ENCODE measurements at places on chromosomes 2 and 18.
A peak's percentile ranks its signal among the peaks of the same experiment; 100 is the strongest.

- DNase-seq, result peak; percentile 75
Observed at GRCh38 chr2:86300496-86300895, 36.9 kb downstream of the REEP1 start.

DNA sequence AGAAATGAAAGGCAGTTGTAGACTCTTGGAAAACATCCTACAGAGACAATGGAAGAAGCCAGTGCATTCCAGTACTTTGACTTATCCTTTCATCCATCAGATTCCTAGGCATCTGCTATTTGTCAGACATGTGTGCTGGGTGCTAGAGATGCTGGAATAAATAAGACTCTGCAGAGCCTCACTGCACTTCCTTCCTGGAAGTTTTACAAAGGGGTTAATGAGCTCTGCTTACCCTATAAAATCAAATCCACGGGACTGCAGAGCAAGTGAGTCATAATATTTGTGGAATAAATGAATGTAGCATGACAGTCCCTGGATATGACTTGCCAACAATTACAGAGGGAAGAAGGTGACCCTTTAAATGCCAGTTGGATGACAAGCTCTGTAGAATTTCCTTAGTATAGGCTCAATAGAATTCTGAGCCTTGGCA is 52.7 kb upstream of the NPAS2 start:
- peak; percentile 65 for DNase-seq

- DNase-seq, result no peak
Observed at GRCh38 chr18:33803636-33804035, 225.6 kb downstream of the ASXL3 start.

DNA sequence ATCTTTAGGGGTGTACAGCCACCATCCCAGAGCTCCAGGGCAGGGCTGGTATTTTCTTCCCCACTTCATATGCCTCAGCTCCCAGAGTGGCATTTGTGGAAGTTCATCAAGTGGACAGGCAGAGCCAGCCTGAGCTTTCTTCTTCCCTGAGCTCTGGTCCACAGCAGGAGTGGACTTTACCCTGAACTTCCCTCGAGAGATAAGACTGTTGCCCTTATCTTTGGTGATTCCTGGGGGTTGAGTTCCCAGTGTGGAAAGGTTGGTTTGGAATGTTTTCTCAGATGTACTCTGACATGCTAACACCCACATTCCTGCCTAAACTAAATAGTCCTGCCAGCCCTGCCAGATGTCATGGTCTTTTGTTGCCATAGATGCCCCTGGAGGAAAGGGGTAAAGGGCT is 62.0 kb upstream of the LGALSL start:
- no peak for DNase-seq

- DNase-seq, result peak; percentile 6
Observed at GRCh38 chr2:198930170-198930569, 527.6 kb downstream of the SATB2 start.

DNA sequence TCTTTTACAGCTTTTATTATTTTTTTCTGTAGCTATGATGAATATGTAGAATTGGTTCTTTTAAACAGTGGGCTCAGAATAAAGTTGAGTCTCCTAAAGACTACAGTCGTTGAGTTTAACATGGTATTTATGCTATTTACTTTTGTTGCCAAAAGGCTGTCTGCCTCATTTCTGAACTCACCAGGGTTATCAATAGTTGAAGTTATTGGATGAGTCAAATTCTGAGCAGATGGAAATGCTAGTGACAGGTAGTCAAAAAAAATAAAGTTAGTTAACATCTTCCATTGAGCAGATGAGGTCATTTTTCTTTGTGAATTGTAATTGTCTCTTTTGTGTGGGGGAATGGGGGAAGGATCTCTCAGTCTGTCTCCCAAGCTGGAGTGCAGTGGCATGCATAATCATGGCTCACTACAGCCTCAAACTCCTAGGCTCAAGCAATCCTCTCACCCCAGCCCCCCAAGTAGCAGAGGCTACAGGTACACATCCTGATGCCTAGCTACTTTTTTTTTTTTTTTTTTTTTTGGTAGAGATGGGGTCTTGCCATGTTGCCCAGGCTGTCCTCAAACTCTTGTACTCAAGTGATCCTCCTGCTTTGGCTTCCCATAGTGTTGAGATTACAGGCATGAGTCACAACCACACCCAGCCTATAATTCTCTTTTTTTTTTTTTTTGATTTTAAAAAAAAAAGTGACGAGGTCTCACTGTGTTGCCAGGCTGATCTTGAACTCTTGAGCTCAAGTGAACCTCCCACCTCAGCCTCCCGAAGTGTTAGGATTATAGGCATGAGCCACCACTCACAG is 8.9 kb downstream of the PAPOLG start:
- DNase-seq, result peak; percentile 26

DNA sequence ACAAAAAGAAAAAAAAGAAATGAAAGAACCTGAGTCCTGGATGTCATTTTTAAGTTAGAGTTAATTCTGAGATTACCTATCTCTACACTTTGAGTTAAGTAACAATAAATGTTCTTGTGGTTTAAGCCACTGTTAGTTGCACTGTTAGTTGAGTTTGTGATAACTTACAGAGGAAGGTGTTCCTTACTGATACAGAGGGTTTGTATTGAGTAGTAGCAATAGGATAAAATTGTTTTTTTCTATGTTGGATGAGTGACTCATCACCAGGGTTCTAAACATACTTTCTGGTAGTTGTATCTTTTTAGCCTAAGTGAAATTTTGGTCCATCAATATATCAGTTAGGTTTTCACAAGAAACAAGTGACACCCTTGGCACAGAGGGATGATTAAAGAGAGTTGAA is 4.0 kb upstream of the LCLAT1 start:
- no peak for DNase-seq

- DNase-seq, result no peak
Observed at GRCh38 chr2:240135706-240136012, 446 bp downstream of the COPS9 start.

DNA sequence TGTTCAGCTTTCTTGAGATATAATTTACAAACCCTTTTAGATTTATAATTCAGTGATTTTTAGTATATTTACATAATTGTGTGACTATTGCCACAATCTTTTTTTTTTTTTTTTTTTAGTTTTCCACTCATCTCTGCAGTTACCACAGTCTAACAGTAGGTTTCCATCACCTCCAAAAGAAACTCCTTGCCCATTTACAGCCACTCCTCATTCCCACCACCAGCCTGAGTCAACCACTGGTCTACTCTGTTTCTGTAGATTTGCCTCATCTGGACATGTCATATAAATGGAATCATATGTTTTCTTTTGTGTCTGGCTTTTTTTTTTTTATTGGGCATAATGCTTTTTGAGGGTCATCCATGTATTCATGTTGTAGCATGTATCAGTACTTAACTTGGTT is 16.1 kb downstream of the MTX2 start:
- peak; percentile 48 for DNase-seq

DNA sequence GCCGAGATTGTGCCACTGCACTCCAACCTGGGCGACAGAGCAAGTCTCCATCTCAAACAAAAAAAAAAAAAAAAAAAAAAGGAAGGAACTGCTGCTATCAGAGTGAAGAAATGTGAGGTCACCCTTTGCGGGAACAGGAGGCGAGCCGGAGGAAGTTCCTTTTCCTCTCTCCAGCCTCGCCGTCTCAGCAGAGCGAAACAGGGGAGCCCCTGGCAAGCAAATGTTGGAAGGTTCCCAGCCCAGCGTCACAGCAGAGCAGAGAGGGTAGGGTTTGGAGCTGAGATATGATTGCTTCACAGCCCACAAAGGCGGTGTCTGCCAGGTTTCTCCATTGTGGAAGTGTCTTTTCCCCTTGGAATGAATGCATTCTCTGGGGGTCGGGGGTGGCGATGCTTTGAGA is 28.5 kb downstream of the SLC20A1 start:
- no peak for DNase-seq

DNA sequence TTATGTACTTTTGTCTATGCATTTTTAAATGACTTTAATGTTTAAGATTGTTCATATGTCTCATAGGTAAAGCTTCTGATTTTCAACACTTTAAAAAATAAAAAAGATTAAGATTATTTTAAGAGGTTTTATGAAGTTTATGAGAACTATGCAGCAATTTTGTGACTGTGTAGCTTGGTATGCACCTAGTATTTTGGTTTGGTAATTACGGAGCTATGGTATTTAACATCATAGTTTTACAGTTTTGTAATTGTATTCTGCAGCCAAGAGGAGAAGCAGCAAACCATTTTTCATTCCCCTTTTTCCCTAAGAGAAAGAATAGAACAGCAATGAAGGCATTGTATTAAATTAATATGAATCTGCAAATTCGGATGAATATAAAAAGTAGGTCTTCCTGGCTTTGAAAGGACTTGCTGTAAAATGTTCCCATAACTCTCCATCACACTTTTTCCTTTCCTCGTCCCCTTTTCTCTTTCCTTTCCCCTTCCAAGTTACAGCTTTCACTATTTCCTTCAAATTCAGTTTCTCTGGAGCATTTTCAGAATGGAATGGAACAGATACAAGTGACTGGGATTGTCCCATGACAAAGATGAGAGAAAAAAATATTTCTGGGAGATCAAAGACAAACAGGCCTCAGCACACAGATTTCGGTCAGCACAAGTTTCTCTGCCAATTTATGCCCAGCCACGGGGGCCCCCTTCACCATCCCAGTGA is 26.1 kb upstream of the PIEZO2 start:
- DNase-seq, result peak; percentile 42

- DNase-seq, result no peak
Observed at GRCh38 chr2:121293450-121294325, 8.7 kb upstream of the TFCP2L1 start.

Measured in LHCN-M2 (cell line).